ENCODE measurements at places on chromosomes 13 and 19.

DNA sequence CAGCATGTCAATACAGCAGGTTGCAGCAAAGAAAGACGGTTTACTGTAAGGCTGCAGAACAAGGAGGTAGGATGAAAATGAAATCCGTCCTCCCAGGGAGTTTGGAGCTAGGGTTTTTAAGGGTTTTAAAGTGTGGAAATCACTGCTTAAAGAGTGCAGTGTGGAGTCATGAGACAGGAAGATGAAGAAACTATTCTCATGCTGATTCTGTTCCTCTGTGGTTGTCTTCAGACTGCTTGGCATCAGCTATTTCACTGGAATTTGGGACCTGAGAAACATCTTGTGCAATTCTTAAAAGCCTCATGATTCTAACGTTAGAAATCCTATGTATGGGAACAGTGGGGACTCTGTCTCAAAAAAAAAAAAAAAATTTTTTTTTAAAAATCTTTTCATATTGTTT is 11.4 kb downstream of the ZNF331 start:
- DNase-seq = no peak

DNA sequence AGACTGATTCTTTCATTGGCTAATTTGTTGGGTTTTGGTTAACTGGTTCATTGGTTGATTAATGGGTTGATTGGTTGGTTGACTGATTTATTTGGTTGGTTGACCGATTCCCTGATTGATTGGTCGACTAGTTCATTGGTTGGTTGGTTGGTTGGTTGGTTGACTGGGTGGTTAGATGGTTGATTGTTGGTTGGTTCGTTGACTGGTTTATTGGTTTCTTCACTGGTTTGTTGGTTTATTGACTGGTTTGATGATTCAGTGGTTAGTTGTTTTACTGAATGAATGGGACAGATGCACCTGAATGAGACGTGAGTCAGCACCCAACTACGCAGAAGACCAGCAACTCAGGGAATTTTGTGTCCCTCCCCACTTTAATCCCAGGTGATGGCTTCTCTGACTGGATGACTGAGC is 2.7 kb upstream of the NUP62 start:
- no peak for DNase-seq

- DNase-seq = peak; percentile 16
Observed at GRCh38 chr13:99614465-99614885, 113.2 kb downstream of the TM9SF2 start.

GRCh38 chr19:31338069-31338776 is 11.0 kb downstream of the TSHZ3 start:
- DNase-seq = no peak

GRCh38 chr13:98821372-98822224 is 69.1 kb upstream of the SLC15A1 start:
- no peak for DNase-seq

- DNase-seq = no peak
Observed at GRCh38 chr13:39876258-39876657, 220.8 kb downstream of the COG6 start.

DNA sequence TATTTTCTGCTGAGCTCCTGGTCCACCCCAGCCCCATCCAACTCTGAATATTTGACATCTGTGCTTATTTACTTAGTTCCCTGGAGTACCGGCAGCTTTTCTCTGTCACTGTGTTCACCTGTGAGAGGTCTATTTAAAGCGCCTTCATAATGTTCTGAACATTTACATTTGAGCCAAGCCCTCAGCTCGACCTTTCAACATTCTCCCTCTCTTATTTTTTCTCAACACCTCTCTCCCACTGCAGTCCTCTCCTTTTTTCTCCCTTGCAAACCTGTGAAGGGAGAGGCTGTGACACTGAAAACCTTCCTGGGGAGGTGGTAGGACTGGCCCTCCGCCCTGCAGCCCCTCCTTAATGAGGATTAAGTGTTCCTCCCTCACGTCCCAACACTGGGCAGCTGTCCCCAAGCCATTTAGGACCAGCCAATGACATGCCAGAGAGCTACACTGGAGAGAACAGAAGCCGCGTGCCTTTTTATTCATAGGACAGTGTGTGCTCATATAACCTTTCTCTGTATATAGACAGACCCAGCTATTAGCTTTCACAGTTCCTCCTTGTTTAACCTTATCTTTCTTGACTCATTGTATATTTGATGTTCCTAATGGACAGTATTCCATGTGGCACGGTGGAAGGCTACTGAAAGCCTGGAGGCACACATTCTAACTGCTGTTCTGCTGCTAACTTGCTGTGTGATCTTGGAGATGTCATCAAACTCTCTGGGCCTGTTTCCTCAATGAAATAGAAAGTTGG is 134.8 kb downstream of the NUFIP1 start:
- no peak for DNase-seq

DNA sequence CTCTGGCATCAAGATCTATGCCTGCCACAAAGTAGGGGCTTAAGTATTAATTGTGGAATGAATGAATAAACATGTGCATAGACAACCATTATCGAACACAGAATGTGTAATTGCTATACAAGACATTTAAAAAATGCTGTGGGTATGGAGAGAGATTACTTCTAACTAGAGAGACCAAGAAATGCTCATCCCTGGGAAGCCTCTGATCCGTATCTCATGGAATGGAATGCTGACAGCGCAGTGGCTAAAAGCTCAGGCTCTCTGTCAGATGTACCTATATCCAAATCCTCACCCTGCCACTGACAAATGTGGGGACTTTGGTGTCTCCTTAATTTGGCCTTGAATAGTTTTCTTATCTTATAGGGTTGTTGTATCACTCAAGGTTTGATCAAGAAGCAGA is 22.7 kb upstream of the MBNL2 start:
- no peak for DNase-seq

GRCh38 chr19:16714702-16715287 is 4.9 kb upstream of the NWD1 start:
- peak; percentile 25 for DNase-seq

DNA sequence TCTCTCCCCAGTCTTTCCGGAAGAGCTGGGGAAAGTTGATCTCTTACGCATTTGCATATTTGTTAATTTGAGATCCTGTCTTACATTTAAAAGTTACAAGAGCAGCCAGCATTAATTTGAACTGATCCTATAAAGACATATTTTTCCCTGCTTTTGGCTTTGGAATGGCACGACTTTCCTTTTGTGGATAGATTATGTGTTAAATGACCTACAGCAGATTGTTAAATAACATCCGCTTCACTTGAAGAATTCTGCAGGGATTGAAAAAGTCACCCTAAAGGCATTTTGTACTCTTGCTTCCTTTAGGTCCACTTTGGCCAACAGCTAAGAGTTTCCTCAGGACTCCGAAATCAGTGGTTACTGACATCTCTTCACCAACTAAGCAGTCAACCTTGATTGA is 334.0 kb downstream of the TBC1D4 start:
- DNase-seq = no peak

DNA sequence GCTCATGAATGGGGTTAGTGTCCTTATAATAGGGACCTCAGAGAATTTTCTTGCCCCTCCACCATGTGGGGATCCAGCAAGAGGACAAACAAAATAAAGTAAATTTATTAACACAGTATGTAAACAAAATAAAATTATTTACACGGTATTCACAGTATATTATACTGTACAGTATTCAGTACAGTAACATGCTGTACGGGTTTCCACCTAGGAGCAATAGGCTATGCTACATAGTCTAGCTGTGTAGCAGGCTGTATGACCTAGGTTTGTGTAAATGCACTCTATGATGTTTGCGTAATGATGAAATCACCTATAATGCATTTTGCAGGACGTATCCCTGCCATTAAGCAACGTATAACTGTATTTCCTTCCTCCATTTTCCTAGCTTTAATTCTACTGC is 11.8 kb upstream of the DIAPH3 start:
- no peak for DNase-seq

- no peak for DNase-seq
Observed at GRCh38 chr13:67643516-67644055, 413.4 kb upstream of the PCDH9 start.

- no peak for DNase-seq
Observed at GRCh38 chr19:19064098-19064722, 416 bp downstream of the SLC25A42 start.

GRCh38 chr19:1847684-1848398 is 442 bp downstream of the REXO1 start:
- no peak for DNase-seq

GRCh38 chr13:40652588-40652940 is 13.9 kb downstream of the FOXO1 start:
- peak; percentile 32 for DNase-seq

- DNase-seq = peak; percentile 46
Observed at GRCh38 chr19:21202865-21203494, 61.1 kb downstream of the ZNF431 start.

- DNase-seq = no peak
Observed at GRCh38 chr13:103007427-103007762, 58.8 kb downstream of the SLC10A2 start.

DNA sequence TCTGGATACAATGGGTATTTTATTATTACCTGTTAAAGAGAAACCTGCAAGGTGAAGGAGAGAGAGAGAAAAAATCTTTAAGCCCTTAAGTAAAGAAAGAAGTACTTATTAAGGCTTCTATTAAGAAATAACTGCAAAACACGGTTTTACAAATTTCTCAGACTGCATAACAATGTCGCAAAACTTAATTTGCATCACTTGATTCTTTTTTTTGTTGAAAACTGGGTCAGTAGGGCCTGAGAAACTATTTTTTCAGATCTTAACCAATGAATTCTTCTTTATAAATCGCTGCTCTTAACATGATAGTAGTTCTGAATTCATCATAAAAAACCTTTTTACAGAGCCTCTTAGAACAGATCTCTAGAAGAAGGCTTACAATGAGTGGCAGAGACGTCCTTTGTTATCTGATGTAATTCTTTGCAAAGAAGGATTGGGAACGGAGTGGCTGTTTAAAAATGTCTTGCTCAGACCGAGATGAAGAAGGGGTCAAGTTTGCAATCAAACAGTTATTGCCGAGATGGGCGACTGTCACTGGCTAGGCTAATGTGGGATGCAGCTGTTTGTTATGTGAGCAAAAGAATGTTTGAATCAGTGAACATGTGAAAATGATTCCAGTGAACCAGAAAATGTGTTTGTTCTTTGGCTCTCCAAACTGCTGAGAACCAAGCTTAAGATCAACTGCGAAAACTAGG is 76.3 kb downstream of the ZNF536 start:
- DNase-seq = no peak

DNA sequence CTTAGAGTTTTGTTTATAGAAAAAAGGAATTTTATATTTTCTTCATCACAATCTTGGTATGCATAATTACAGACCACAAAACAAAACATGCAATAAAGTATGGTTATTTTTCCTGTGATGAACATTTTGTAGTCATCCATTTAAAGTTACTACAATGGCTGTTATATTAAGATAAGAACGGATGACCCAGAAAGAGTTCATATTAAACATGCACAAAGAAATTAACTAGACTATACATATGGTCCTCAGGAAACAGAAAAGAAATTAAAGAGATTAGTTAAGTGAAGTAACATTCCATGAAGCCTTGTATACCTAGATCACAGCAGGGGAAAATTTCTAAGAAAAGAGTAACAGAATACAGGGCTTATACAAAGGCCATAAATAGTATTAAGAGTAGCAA is 36.8 kb downstream of the RBM26 start:
- no peak for DNase-seq

DNA sequence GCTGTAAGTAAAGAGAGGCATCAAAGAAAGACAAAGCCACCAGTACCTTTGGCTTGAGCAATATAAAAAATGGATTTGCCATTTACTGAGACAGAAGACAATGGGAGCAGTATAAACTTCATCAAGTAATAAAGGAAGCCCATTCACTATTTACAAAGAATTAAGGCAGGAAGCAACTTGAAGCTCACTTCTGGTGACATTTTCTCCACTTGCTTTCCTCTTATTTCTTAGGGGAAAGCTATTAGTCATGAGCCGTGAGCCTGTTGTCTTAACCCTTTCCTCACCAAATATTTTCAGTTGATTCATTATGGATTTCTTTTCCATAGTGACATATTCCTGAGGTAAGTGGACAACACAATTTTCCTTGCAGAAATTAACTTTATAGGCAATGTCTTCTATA is 156.8 kb downstream of the DNAJC3 start:
- DNase-seq = no peak

- DNase-seq = no peak
Observed at GRCh38 chr19:35908973-35909683, 1.0 kb upstream of the TYROBP start.

DNA sequence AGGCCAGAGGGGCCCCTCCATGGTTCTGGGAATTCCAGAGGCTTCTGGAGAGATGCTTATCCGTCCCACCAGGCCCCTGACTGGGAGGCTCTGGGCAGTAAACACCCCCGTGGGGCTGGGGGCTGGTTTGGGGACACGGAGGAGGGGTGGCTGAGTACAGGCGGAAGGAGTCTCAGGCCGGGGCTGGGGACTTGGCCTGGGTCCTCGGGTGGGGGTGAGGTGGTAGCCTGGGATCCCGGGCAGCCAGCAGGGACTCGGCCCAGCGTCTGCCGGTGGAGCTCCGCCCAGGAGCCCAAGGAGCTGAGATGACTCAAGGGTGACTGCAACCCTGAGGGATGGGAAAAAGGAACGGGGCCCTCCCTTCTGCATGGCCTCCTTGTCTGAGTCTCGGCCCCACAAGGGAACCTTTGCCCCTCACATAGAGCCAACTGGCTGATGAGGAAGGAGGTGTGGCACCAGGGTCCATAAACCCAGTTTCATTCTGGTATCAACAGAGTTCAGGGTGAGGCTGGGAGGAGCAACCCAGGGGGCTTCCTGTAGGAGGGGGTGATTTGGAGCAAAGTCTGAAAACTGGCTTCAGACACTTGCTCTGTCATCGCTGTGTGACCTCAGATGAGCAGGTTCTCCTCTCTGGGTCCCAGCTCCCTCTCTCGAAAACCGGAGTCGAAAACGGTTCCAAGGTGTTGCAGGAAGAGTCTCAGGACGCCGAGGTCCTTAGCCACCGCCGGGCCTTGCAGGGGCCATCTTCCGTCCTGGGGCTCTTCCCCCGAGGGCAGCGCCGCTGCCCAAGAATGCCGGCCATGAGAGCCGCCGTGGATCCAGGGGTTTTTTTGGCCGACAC is 809 bp downstream of the MISP start:
- DNase-seq = no peak

GRCh38 chr13:42107421-42107820 is 59.0 kb downstream of the DGKH start:
- no peak for DNase-seq

DNA sequence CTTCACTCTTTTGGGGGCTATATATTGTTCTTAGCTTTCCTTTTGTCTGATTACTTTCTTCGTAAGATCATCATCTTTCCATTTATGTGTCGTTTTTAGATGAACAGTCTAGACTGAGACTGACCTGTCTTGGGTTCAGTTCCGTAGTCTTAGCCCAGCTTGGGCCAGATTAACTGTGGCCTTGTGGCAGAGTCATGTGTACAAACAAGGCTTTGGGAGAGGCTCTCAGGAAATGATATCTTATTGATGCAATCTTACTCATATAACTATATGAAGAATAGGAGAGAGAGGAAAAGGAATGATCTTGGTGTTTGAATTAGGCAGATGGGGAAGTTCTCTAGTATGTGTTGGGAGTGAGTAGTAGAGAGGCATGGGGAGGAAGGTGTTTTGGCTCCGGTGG is 6.8 kb upstream of the ERCC5 start:
- DNase-seq = no peak

- no peak for DNase-seq
Observed at GRCh38 chr19:55554302-55554701, 9.0 kb upstream of the SBK3 start.

- DNase-seq = peak; percentile 84
Observed at GRCh38 chr13:48976576-48977285, 1.0 kb downstream of the FNDC3A start.
